ENCODE measurements at places on chromosomes 7 and 10. TPM values are rescaled to one million over a fixed set of nuclear protein-coding genes. Genes with fewer than 3 reads are reported as not detected.
A peak's percentile ranks its signal among the peaks of the same experiment; 100 is the strongest.

LRRC17 gene
- 0.58 TPM for total RNA-seq

GRCh38 chr10:99429517-99430095 lies 818 bp downstream of the GOT1 start:
- DNase-seq, result no peak
- H3K27me3 ChIP-seq, result no peaks in the 10 kb centered on the region
- peak overlapping the region; percentile 100 for H3K4me3 ChIP-seq
- H3K27ac ChIP-seq, result peak overlapping the region; percentile 97

ASB10 gene
- total RNA-seq, result not detected

- peak; percentile 76 for DNase-seq
- no peak overlapping the region for H3K27ac ChIP-seq
- H3K4me3 ChIP-seq, result no peak overlapping the region
- H3K36me3 ChIP-seq, result no peaks in the 10 kb centered on the region
- H3K27me3 ChIP-seq, result no peaks in the 10 kb centered on the region
Observed at GRCh38 chr10:34638406-34639054, 176.6 kb downstream of the PARD3 start.

Data from activated CD4-positive, alpha-beta T cell treated with anti-CD3 and anti-CD28 coated beads, Interleukin-2, amount 10 ng/mL, durations not matched to agents 7 days and 5 days (primary cell).